Occipital lobe (tissue), 3 donors: ENCODE measurements at places on chromosomes 1 and 21.

DNA sequence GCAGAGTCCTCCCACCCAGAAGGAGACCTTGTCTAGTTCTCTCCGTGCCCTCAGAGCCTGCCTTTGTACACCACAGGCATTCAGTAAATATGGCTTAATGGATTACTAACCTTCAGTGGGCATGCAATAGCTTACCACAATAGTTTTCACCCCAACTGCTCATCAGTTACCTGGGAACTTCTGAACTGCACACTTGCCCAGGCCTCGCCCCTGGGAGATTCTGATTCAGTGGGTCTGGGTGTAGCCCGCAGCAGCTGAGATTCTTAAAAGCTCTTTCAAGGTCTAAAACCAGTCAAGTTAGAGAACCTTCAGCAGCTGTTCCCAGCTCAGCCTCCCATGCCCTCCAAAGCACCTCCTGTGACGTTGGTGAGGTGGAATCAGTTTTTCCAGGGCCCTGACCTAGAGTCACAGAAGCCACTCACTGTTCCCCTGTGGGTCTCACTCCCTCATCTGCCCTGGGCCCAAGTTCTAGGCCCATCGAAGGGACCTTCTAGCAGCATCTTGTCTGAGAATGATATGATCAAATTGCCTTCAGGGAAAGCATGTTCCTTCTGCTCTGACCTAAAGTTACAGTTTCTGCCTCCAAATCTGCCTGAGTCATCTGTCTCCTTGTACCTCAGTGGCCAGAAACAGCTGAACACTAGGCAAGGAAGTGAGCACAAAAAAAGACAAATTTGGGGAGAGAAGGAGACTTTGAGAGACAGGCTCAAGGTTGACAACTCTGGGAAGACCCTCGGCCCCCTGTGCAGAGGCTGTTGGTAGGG is 10.8 kb downstream of the ASAP3 start:
- DNase-seq, result no peak

GRCh38 chr1:221987860-221988520 is 246.1 kb upstream of the DUSP10 start:
- no peak for DNase-seq

DNA sequence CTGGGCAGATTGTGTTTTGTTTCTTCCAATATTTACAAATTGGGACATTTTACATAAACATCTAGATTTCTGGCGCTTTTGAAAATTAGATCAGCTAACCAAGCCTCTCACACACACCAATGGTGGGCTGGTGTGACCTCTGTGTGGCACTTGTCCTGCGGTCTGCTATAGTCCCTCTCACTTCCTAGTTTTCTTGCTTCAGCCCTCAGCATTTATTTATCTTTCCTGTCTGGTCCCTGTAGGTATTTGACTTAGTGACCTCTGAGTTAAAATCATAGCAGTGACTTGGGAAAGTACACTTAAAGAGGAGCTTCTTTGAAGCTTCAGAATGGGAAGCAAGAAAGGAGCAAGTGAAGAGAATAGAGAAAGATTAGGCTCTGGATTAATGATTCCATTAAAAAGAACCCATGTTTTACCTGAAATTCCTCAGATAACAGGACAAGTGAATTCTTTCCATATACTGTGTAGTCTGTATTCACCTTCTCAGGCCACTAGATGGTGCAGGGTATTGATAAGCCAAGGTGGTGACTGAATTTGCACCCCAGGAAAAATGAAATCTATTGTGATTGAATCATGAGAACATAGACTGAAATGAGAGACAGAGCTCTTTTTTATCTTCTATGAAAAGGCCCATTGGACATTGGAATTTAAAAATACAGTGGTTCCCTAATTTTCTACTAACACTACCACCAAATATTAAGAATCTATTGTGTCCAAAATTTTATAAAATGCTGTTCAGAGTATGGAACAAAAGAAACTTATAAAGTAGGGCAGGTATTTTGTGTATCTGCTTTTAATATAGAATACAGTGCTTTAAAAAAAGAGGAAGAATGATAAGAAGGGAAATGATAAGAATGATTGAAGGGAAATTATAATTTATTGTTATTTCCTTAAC is 7.1 kb upstream of the DIPK1A start:
- no peak for DNase-seq

- no peak for DNase-seq
These were observed 10.2 kb upstream of the SLC19A2 start for GRCh38 chr1:169495916-169496315.

DNA sequence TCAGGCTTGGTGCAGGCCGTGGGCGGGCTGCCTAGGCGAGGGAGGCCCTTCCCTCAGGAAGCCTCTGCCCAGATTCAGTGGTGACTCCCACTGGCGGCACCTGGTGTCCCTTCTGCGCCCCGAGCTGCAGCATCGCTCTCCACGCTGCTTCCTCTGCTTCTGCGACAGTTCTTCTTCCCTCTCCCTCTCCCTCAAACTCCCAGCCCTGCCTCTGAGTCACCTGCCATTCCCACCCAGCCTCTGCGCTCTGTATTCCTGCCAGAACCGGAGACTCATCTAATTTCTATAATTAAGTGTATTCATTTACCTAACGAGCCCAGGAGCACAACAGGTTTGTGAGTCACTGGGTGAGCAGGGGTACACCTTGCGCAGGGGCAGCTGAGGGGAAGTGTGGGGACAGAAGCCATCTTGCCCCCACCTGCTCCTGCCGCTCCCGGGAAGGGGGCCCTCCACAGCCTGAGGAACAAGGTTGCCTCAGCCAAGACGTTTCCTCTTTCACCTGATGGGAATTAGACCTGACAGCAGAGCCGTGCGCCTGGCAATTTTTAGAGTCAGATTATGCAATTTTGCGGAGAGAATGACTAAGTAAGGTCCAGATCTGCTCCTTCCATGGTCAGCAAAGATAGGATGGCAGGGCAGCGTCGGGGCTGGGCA is 19.4 kb downstream of the KCNC4 start:
- peak; percentile 51 for DNase-seq

- no peak for DNase-seq
These were observed 179.2 kb upstream of the LMO4 start for GRCh38 chr1:87149241-87150041.

DNA sequence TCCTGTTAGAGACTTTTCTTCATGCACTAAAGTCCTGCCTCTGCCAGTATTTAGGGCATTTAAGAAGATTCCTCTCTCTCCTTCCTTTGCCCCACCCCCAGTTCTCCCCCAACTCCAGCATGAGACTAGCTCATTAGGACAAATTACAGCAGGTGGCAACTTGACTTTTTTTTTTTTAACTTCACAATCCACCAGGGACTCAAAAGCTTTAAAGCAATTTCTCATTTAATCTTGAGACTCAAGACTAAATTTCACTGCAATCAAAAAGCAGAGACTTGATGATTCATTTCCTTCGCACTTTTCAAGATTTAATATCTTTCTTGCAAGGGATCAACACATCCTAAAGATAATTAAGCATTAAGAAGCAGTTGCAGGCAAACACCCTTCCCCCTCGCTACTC is 74.9 kb downstream of the WLS start:
- no peak for DNase-seq

- no peak for DNase-seq
These were observed 261.7 kb downstream of the NPHP4 start for GRCh38 chr1:5730272-5731109.

DNA sequence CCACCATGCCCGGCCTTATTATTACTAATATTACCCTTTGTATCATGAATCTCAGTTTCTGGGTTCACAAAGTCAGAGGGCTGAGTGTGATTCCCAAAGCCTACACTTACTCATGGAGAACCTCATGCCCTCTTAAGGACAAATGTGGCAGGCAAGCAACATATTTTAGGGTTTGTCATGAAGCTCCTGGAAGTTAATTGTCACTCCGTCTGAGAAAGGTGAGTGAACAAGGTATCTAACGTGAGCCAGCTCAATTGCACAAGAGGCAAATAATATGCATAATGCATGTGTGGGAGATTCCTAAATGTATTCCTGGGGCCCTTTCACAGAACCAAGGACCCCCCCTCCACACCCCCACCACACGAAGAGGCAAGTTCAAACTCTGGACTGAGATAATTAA is 10.1 kb upstream of the TIAM1 start:
- DNase-seq, result no peak

DNA sequence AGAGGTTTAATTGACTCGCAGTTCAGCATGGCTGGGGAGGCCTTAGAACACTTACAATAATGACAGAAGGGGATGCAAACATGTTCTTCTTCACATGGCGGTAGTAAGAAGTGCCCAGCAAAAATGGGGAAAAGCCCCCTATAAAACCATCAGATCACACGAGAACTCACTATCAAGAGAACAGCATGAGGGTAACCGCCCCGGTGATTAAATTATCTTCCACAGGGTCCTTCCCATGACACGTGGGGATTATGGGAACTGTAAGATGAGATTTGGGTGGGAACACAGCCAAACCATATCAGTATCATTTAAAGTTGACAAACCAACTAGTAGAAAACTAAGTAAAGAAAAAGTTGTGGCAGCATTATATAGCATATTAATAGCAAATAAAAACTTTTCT is 71.3 kb upstream of the DNAJC6 start:
- no peak for DNase-seq

DNA sequence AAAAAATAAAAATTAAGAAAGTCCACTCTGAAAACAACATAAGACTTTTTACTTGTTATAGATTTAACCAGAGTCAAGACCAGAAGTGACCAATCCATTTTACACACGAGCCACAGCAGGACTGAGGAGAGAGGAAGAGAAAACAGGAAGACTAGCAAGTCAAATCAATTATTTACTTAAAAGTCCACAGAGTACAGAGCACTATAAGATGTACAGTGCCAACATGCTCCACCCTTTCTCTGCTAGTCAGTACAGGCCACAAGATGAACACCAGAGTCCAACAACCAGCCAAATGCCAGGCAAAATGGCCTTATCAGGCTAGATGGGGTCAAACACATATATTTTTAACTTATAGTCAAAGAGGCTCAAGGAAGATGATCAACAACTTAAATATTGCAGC is 19.5 kb downstream of the LUZP1 start:
- no peak for DNase-seq

- no peak for DNase-seq
These were observed 51.7 kb downstream of the ZP4 start for GRCh38 chr1:237838904-237839534.

GRCh38 chr21:41605178-41605933 is 97.4 kb upstream of the TMPRSS2 start:
- no peak for DNase-seq

GRCh38 chr21:27590271-27590670 is 623.4 kb upstream of the ADAMTS5 start:
- DNase-seq, result no peak
